ENCODE measurements at places on chromosomes 13 and 19.

GRCh38 chr13:49064476-49064875 lies 88.8 kb downstream of the FNDC3A start:
- DNase-seq = no peak

GRCh38 chr19:2840794-2841791 lies at the start of gene ZNF555:
Gene ZNF555, plus strand, starts transcription at chr19:2841475. Its CDS starts 98 bp downstream, at chr19:2841573.
- peak; percentile 99 for DNase-seq

DNA sequence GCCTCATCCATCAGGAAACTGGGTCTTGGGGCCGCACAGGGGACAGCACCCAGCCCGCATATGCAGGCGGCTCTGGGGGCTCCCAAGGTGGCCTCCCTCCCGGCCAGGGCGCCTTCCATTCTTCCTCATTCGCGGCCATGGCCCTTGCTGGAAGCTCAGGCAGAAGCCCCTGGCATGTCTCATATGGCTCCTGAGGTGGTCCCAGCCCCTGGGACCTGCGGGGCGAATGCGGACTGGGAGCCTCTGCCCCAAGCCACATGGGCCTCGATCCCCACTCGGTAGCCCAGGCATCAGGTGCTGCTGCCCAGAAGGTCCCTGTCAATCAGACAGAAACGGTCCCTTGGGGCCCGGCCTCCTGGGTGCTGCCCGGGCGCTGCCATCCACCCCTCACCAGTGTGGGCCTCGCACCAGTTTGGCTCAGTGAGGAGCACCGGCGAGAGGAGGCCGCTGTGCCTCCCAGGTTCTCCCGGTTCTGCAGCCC lies 301.6 kb downstream of the TEX29 start:
- no peak for DNase-seq

GRCh38 chr13:65540175-65540574 lies 1690.0 kb downstream of the PCDH9 start:
- DNase-seq = no peak

DNA sequence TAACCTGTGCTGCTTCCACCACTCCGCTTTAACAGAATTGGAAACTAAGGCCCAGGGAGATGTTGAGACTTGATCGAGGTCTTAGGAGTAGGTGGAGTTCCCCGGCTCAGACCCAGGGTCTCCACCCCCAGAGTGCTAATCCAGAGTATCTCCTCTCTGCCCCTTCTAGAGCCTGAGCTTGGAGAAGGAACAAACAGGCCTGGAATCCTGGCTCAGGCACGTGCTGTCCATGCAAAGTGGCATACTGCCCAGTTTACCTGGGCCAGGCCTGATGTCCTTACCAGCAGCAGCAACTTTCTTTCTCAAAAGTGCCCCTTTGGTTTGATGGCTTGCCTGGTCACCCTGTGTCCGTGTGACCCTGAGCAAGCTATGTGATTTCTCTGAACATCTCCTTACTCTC lies 3.7 kb downstream of the SYNGR4 start:
- no peak for DNase-seq

GRCh38 chr19:2856457-2857050 lies 10.6 kb upstream of the ZNF556 start:
- no peak for DNase-seq

DNA sequence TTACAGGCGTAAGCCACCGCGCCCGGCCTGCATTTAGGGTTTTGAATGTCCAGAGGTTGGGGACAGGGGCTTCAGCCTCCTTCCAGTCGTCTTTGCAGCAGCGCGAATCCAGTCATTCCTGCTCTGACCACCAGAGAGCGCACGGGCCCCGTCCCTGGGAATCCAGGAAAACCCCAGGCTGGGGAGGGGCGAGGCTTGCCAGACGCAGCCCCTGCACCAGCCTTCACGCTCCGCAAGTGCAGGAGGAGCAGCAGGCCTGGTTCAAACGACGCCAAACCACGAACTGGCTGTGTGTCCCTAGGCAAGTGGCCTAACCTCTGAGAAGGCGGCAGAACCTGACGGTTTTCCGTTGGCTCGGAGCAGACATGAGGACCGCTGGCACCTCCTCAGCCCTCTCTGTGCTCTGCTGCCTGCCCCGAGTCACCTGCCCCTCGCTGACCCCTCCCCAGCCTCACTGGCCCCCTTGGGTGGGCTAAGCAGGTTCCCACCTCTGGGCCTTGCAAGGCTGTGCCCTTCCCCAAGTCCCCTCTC lies 2.0 kb upstream of the RNF126 start:
- DNase-seq = peak; percentile 92

DNA sequence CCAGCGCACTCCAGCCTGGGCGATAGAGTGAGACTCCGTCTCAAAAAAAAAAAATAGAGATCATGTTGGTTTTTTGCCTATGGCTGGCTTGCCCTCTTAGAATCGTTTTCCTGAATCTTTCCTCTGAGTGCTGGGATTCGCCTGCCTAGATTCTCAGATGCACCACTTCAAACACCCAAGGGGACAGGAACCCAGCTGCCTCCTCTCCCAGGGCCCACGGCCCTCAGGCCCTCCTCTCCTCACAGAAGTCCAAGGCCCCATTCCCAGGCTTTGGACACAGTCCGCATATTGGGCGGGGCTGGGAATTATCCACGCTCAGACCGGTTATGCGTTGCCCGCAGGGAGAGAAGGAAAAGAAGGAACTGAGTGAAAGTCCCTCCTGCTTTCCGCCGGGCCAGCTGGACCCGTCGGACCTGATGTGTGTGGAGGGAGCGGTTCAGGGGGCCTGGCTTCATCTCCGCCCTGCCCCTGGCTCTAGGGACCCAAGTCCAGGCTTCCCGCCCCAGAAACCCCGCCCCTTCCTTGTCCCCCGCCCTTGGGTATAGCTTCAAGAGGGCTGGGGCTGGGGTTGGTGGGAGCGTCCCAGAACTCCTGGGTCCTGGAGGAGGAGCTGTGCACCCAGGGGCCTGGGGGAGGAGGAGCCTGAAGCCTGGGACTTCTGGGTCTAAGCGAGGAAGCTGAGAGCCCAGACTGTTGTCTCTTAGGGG lies 5.8 kb downstream of the PPFIA3 start:
- no peak for DNase-seq

- no peak for DNase-seq
Observed at GRCh38 chr19:18507021-18507726, 14.7 kb downstream of the ELL start.

DNA sequence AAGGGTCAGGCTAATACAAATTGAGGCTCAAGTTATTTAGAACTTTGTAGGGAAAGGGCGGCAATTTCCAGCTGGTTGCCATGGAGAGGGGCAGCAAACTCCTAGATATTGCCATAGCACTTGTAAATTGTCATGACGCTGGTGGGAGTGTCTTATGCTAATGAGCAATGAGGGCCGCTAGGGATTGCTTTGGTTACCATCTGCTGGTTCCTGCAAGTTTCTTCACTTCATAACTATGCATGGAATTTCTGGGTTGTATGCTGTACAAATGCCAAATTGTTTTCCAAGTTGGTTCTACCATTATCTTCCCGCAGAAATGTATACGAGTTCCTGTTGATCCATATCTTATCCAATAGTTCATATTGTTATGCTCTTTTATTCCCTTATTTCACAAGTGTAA lies 1339.4 kb downstream of the EFNB2 start:
- no peak for DNase-seq

DNA sequence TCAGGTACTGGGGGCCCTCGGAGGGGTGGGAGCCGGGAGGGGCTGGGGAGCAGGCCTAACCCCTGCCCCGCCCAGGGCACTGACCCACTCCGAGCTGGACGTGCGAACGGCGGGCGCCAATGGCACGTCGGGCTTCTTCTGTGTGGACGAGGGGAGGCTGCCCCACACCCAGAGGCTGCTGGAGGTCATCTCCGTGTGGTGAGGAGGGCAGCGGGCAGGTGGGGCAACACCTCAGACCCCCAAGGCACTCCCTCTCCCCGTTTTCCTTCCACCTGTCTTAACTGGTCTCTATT lies 18.2 kb downstream of the HPN start:
- no peak for DNase-seq

GRCh38 chr13:98992355-98992754 lies 14.5 kb upstream of the DOCK9 start:
- DNase-seq = no peak

GRCh38 chr13:93004919-93005318 lies 221.7 kb upstream of the GPC6 start:
- no peak for DNase-seq

GRCh38 chr19:53780506-53780905 lies 43.6 kb downstream of the NLRP12 start:
- DNase-seq = no peak

- no peak for DNase-seq
Observed at GRCh38 chr19:1169921-1170885, 3.9 kb downstream of the SBNO2 start.

DNA sequence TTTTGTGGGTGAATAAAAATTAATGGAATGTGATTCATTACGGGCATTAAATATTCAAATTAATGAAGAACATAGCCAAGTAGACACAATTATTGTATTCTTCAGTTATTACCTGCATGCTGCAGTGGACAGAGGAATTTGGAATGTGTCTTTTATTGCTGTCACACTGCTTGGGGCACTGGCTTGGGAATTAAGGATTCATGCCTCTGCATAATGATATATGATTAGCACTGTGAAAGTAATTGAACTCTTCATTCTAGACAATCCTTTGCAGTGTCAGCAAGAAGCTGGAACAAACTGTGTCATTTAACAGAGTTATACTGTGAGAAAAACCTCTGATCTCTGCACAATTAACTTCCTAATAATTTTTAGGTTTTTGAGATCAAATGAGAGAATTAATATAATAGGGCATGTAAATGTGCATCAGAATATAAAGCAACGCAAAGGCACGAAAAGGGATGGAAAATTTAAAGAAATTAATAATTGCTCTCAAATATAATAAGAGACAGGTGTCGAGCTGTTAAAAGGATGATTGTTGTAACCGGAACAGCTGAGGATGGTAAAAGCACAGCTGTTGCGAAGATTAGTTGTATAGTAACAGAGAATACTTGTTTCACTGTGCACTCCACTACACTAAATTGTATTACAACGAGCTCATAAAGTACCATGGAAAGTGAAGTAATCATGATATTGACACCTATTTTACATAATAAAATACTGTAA lies 235.1 kb upstream of the MIR17HG start:
- DNase-seq = no peak

DNA sequence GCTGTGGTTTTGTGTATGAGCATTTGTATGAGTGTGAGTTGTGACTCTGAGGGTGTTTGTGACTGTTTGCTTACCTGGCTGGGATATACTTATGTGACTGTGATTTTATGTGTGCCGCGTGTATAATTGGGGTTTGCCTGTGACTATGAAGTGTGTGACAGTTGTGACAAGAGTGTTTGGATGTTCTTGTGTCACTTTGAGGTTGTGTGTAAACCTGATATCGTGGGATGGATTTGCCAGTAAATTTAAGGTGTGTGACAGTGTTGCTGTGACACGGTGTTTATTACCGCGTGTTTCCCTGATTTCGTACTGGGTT lies 442 bp downstream of the ZNF420 start:
- DNase-seq = no peak

DNA sequence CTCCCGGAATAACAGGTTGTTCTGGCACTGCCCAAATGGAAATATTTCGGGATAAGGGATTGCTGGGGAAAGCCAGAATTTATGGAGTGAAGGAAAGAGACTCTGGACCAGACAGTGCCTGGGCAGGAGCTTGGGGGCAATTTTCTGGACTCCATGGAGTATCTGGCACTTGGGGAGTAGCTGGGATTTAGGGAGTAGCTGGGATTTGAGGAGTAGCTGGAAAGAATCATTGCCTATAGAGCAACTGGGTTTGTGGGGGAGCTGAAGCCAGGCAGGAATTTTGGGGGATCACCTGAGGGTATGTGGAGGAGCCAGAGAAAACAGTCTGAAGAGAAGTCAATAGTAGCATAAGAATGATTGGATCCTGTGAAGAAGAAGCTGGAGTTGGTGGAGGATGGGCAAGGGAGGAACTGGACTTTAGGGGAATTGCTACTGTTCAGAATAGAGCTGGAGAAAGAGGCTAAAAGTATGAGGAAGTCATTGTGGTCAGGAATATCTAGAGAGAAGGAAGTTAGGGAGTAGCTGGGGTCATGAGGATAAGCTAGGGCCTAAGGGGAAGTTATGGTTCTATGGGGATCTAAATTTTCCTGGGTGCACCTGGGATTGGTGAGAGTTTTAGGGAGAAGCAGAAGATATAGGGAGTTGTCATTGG lies 14.8 kb downstream of the FSD1 start:
- DNase-seq = no peak

DNA sequence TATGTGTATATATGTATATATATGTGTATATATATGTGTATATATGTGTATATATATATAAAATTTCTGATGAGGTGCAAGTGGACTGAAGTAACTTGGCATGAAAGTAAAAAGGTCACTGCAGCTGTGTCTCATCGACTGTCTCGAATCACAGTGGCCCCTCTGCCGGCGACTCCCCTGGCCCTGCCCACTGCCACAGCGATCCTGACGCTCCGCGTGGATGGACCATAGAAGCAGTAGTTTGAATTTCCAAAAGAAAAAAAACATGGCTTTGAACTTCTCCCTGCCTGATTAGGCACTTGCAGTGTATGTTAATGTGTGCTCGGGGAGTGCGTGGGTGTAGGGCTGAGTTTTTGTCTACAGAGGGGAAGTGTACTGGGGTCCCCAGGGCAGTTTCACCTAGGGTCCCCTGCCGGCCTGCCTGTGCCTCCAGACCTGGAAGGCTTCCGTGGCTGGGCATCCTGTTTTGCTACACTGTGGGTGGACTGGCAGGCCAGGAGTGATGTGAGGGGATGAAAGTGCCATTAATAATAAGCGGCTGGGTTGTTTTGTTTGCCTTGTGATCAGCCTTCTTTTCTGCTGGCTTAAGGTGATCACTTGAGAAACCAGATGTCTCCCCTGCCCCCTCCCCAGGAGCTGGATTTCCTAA lies 10.8 kb downstream of the ZIC5 start:
- no peak for DNase-seq

GRCh38 chr13:24284889-24285565 lies 24.4 kb upstream of the C1QTNF9 start:
- DNase-seq = no peak

- DNase-seq = no peak
Observed at GRCh38 chr13:50352720-50353480, 337.7 kb downstream of the KCNRG start.

GRCh38 chr19:38371081-38371480 lies 3.3 kb upstream of the PSMD8 start:
- no peak for DNase-seq

DNA sequence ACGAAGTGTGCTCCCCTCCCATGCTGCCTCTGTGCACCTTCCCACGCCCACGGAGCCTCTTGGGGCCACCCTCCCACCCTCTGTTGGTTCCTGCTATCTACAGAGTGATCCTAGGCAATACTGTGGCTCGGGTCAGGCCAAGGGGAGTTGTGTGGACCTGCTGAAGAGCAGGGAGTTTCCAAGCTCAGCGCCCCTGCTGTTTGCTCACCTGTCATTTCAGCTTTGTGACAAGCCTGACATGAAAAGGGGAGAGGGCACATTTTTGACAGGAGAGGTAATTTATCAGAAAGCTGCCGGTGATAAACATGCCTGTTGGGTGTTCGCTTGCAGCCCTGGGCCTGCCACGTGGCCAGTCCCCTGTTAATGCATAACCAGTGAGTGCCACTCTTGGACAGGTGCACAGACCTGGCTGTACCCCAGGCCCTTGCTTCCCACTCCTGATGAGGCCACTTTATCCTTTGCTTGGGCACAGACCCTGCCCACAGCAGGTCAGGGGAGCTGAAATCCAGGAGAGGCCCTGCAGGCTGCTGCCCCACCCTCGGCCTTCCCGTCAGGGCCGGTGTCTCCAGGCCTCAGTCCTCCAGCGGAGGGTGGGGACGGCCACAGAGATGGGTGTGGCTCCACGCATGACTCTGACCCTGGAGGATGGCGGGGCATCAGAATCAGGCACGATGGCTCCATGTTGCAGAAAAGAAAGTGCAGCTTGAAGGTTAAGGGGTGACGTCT lies 201.5 kb upstream of the GPR12 start:
- no peak for DNase-seq

GRCh38 chr13:83907196-83907989 lies 25.1 kb upstream of the SLITRK1 start:
- DNase-seq = no peak
